ENCODE measurements at places on chromosomes 6 and 20.

DNA sequence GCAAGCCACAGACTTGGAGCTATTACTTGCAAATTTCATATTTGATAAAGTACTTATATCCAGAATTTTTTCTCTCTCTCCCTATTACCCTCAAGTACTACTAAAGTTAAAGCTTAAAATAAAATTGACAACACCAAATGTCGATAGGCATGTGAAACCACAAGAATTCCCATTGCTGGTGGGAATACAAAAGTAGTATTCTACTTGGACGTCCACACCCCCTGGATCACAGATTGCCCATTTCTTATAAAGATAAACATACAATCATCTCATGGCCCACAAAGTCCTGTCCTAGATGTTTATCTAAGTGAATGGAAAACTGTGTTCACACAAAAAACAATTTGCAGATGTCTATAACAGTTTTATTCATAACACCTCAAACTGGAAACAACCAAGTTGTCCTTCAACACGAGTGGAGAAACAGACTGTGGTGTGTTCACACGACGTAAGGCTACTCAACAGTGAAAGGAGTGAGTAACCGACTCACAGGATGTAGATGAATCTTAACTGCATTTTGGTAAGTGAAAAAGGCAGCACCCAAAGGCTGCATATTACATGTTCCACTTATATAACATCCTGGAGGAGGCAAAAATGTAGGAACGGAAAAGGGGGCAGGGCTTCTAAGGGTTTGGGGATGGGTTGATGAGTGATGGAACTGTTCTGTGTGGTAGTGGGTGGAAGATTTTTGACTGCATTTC lies 297.4 kb downstream of the THBS2 start:
- no peak for DNase-seq

GRCh38 chr6:109224994-109225393 lies 129.7 kb downstream of the CEP57L1 start:
- DNase-seq: no peak

- no peak for DNase-seq
These were observed 30.5 kb downstream of the SLC22A23 start for GRCh38 chr6:3426091-3426926.

DNA sequence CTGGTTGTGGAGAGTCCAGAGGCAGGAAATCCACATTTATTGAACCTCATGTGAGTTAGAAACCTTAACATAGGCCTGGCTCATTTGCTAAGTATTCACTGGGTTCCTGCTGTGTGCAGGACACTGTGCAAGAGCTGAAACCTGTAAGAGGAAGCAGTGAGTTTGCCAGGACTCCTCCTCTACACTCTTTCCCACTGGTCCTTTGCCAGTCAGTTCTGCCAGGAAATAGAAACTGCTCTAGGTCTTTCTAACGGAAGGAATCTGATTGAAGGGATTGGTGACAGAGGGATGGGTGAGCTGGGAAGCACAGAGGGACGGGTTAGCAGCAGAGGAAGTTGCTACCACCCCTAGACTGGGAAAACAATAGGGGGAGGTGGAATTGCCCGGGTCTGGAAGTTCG lies 234.2 kb upstream of the ECI2 start:
- DNase-seq: no peak

- no peak for DNase-seq
These were observed 458.2 kb downstream of the FRK start for GRCh38 chr6:115602466-115602865.

- no peak for DNase-seq
These were observed 3.5 kb upstream of the HTR1B start for GRCh38 chr6:77466451-77467437.

Data from activated T-cell treated with anti-CD3 and anti-CD28 coated beads for 4 hours (primary cell).